Activated CD4-positive, alpha-beta T cell treated with anti-CD3 and anti-CD28 coated beads, Interleukin-2, amount 50 U/mL, for 4 hours (primary cell): ENCODE measurements at places on chromosomes 12 and 14.

- no peak for DNase-seq
Measured at GRCh38 chr12:22284871-22285270, 49.6 kb downstream of the ST8SIA1 start.

DNA sequence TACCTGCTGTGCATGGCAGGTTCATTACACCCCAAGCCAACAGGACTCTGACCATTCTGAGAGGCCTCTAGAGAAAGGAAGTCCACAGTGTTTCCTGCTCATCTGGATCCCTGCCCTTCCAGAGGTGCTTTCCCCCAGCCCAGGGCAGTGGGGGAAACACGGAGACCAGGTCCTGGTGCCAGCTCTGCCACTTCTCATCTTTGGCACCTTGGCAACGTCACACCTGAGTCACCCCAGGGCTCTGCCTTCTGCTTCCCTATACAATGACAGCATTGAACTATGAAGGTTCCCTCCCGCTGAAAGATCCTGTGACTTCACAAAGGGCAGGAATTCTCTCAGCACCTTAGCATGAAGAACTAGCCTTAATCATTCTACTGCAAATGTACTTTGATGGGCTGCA is 74.9 kb downstream of the ANO2 start:
- no peak for DNase-seq

GRCh38 chr14:34277191-34277590 is 184.8 kb downstream of the SPTSSA start:
- no peak for DNase-seq

GRCh38 chr12:122981587-122982476 is 1.4 kb downstream of the ARL6IP4 start:
- DNase-seq: no peak

DNA sequence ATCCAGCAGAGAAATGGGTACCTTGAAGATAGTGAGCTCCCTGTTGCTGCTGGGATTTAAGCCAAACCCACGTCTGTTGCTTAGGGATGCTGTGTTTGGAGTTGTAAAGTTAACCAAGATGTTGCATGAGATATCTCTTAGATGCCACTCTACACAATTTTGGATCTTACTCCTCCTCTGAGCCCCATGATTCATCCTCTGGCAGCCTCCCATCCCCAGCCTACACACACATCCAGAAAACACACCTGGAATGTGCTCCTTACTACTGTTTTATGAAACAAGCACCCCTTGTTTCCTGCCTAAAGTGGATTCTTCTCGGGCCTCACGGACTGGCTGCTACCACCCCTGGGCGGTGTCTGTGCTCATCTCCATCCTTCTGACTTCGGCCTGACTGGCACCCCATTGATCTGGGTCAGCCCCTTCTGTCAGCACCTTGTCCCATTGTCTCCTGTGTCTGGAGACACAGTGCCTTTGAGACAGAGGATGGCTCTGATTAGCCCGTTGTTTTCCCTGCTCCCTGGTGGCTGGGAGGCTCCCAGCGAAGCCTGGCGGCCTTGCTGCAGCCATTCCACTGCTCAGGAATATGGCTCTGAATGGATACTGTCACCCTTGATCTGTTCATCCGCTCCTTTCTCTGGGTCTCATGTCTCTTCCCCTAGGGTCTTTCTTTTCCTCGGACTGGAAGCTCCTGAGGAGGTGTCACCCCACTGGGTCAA is 24.3 kb downstream of the TSPAN9 start:
- DNase-seq: no peak

DNA sequence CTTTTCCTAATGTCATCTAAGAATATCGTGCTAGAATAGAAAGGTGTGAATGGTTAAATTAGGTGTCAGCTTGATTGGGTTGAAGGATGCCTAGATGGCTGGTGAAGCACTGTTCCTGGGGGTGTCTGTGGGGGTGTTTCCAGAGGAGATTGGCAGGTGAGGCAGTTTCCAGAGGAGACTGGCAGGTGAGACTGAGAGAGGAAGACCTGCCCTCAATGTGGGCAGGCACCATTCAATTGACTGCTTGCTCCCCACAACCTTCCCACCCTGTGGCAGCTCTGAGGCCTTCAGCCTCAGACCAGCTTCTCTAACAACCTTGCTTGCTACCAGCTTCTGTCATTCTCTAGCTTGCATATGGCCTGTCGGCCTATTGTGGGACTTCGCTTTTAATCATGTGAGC is 9.2 kb downstream of the RNASE9 start:
- DNase-seq: no peak

DNA sequence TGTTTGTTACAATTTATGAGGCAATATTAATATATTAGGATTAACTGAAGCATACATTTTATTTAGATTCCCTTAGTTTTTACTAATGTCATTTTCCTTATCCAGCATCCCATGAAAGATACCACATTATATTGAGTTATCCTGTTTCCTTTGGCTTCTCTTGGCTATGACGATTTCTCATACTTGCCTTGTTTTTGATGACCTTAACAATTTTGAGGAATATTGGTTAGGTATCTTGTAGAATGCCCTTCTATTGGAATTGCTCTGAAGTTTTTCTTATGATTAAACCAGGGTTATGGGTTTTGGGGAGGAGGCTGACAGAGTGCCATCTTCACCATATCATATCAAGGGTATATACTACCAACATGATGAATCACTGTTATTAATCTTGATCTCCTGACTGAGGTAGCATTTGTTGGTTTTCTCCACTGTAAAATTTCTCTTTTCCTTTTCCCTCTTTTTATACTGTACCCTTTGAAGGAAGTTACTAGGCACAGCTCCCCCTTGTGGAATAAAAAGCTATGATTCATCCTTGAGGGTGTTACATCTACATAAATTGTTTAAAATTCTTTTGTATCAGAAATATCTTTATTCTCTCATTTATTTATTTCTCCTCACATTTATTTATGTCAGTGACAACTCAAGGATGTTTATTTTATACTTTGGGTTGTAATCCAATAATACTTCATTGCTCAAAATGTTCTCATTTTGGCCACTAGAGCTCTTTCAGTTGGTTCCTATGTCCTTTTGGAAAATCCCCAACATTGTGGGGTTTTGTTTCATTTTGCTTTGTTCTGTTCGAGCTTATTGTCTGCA is 239.0 kb downstream of the SLC16A7 start:
- no peak for DNase-seq

DNA sequence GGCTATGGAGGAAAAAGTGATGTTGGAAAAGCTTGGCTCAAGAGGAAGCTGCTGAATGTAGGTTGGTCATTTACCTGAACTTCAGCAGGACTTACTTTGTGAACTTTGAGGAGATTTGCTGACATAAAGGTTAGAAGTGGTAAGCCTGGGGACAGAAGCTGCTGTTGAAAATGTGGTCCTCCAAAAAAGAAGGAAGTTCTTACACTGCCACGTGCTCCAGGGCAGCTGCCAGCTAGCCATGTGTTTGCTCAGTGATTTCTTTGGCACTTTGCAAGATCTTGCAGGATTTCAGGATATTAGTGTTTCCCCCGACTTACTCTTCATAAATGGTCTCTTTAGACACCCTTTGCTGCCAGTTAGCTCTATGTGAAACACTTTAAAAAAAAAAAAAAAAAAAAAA is 14.8 kb upstream of the DYRK2 start:
- DNase-seq: no peak

DNA sequence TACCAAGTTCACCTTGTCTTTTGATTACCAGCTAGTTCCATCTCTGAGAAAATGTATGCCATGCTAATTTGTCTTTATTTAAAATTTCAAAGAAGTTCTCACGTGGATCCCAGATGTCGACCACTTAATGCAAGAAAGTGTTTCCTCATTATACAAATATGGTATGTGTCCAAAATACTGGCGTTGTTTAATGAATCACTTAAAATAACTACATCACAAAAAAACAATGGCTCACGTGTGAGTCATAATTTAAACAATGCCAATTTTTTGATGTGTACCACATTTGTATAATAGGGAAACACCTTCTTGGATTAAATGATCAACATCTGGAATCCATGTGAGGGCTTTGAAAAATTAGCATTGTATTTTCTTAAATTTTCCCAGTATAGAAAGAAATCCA is 40.8 kb downstream of the DBX2 start:
- no peak for DNase-seq

DNA sequence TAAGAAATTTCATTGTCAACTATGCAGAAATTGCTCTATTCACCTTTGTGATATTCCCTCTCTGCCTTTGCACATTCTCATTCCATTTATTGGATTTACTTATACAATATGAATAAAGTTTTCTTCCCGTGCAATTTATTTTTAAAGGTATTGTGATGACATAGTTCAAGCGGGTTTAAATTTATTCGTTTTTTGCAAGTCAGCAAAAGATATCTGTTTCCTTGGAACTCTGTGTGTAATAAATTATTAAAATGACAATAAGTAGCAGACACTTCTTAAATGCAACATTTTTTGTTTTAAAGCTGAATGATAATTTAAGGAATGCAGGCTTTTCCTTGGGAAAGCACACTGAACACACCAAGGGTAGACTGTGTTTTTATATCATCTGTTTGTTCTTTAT is 143.1 kb downstream of the SLC41A2 start:
- DNase-seq: no peak

GRCh38 chr14:69997849-69998248 is 118.6 kb downstream of the SMOC1 start:
- no peak for DNase-seq

- no peak for DNase-seq
Measured at GRCh38 chr12:24608108-24608507, 340.8 kb downstream of the BCAT1 start.
